Pericardium fibroblast (primary cell): ENCODE measurements at places on chromosomes 4 and X. TPM values are rescaled to one million over a fixed set of nuclear protein-coding genes. Genes with fewer than 3 reads are reported as not detected.

MCTS1 gene
- total RNA-seq, result 37.0 and 39.7 TPM in 2 replicates

ADAM29 gene
- not detected in 2 replicates for total RNA-seq

TMSB15A gene
- total RNA-seq, result 1.8 TPM in 1 of 2 replicates, not detected in the other

AMMECR1 gene
- 16.9 and 27.2 TPM in 2 replicates for total RNA-seq

EXOC1L gene
- total RNA-seq, result not detected in 2 replicates

APLN gene
- total RNA-seq, result 9.0 and 19.0 TPM in 2 replicates

PRSS12 gene
- 1.9 and 3.6 TPM in 2 replicates for total RNA-seq

USP17L12 gene
- not detected in 2 replicates for total RNA-seq

BANK1 gene
- total RNA-seq, result not detected in 2 replicates

MORF4L2 gene
- 390 and 792 TPM in 2 replicates for total RNA-seq

TMPRSS11A gene
- total RNA-seq, result not detected in 2 replicates

WAS gene
- 0.23 TPM in 1 of 2 replicates, not detected in the other for total RNA-seq

GAK gene
- total RNA-seq, result 32.5 and 90.6 TPM in 2 replicates

SCRG1 gene
- 1.4 and 7.1 TPM in 2 replicates for total RNA-seq

USP17L27 gene
- not detected in 2 replicates for total RNA-seq

RAB39B gene
- 0.35 and 1.8 TPM in 2 replicates for total RNA-seq

STS gene
- total RNA-seq, result 4.1 and 4.9 TPM in 2 replicates

ARX gene
- not detected in 2 replicates for total RNA-seq

HTR2C gene
- not detected in 2 replicates for total RNA-seq

AREG gene
- 0.51 and 1.1 TPM in 2 replicates for total RNA-seq

FAM184B gene
- total RNA-seq, result 0.12 TPM in 1 of 2 replicates, not detected in the other

SASH3 gene
- total RNA-seq, result not detected in 2 replicates

MAGED4 gene
- 40.2 and 66.0 TPM in 2 replicates for total RNA-seq

CYSLTR1 gene
- total RNA-seq, result not detected in 2 replicates

PABPC1L2B gene
- not detected in 2 replicates for total RNA-seq

FAM133A gene
- under 0.01 TPM in 1 of 2 replicates, not detected in the other for total RNA-seq

CT45A2 gene
- total RNA-seq, result not detected in 2 replicates

VSIG1 gene
- total RNA-seq, result 0.43 TPM in 1 of 2 replicates, not detected in the other

STK32B gene
- 0.47 and 1.7 TPM in 2 replicates for total RNA-seq

DSPP gene
- total RNA-seq, result not detected in 2 replicates

MAGEB17 gene
- total RNA-seq, result not detected in 2 replicates

SSX7 gene
- not detected in 2 replicates for total RNA-seq

SPARCL1 gene
- total RNA-seq, result 7.5 and 370 TPM in 2 replicates
